Stimulated activated CD8-positive, alpha-beta memory T cell treated with anti-CD3 and anti-CD28 coated beads, Interleukin-4, amount 100 ng/mL, for 4 hours (primary cell): ENCODE measurements at places on chromosomes 7 and 10.

DNA sequence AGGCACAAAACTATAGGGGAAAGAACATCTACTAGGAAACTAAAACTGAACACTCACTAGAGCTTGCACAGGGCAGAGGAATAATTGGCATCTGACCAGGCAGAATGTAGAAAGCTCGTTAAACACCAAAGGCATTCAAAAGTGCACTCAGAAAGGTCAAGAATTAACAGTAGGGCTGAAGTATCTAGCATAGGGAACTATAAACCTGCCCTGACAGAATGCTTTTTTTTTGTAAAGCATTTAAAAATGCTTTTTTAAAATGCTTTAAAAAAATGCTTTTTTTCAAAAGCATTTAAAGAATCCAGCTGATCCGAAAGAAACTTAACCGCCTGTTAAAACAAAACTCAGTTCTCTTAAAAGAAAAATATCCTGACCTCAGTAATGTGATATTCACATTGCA lies 74.6 kb upstream of the EGFR start:
- DNase-seq = no peak

DNA sequence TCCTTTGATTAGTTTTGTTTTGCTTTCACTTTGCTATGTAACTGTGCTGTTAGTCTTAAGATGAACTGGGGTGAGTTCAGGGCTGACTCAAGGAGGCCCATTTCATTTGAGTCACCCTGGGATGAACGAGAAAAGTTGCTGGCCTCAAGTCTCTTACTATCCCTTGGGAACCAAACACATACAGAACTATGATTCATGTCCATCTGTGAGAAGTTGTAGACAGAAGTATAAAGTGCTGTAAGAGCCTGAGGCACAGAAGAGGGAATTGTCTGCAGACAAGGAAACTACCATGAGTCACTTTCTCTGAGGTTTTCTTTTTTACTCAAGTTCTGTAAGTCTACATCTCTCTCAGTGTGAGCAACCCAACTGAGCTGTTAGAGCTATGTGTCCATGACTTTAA lies 179.8 kb upstream of the CSTF2T start:
- no peak for DNase-seq

GRCh38 chr10:28754930-28755718 lies 77.8 kb downstream of the BAMBI start:
- DNase-seq = no peak

- DNase-seq = no peak
Observed at GRCh38 chr7:66629222-66630062, 761 bp downstream of the KCTD7 start.

GRCh38 chr7:157949711-157950110 lies 612.9 kb downstream of the DNAJB6 start:
- no peak for DNase-seq

DNA sequence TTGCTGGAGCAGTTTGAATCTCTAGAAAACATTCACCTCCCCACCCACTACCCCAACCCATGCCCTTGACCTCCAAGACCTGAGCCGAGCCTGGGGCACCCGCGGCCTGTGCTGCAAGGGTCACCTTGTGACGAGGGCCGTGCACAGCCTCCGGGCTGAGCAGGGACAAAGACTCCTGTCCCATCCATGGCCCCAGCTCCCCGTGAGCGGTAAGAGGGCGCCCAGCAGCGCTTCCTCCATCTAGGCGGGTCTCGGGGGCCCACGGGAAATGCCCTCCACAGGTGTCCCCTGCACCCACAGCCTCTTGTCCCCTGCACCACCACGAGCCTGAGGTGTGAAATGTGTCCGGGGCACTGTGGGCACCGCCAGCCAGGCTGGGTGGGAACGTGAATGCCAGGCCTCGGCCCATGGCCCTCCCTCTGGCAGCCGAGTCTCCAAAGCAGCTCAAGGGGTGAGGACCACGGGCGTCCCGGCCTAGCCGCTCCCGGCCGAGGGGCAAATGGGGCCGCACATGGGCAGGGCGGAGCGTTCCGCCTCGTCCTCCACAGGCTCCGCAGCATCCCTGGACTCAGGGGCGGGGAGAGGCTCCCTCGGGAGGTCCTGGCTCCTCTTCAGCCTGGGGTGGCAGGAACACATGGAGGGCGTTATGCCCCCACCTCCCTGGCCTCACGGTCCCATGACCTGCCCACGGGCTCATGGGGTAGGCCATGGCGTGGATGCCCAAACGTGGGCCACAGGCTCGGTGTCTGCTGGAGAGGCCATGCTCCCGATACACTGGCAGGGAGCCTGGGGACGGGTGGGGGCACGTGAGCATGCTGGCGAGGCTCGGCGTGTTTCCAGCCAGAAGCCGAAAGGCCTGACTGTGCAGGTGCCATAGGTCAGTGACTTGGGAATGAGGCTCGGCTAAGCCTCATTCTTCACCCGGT lies 21.1 kb downstream of the DPYSL4 start:
- no peak for DNase-seq

DNA sequence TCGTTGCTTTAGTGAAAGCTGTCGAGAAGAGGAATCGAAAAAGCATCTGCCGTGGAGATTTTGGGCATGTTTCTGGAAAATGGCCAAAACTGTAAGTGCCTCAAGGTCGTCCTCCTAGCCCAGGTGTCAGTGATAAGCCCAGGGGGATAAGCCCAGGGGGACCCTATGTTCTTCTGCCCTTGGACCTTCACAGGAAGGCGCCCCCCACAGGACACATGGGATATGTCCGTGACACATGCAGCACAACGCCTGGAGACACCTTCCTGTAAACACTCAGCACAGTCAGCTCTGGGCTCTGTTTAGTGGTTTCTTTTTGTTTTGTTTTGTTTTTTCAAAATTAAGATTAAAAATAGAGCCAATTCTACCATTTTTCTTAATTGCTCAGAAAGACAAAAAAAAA lies 272.7 kb downstream of the KLF6 start:
- DNase-seq = no peak

GRCh38 chr7:106866298-106867281 lies 1.5 kb downstream of the PIK3CG start:
- no peak for DNase-seq

- no peak for DNase-seq
Observed at GRCh38 chr10:12413369-12413711, 64.0 kb downstream of the CAMK1D start.
